ENCODE measurements at places on chromosomes 7 and 10.
A peak's percentile ranks its signal among the peaks of the same experiment; 100 is the strongest.

DNA sequence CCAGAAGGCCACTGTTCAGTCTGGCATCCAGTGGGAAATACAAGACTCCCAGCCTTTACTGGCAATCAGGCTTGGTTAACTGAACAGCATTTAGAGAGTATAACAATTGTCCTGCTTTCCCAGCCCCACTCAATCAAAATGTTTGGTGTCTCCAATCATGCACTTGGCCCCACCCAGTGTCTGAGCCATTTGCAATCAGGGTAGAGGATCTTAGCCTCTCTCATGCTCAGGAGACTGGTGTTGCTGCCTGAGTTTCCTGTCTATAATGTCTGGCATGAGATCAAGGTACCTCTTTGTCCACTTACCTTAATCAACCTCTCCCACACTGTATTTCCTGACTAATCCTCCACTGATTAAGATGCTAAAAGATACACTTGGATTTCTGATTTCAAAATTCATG, 290.2 kb upstream of the GHITM start:
- no peak for DNase-seq

- no peak for DNase-seq
Observed at GRCh38 chr10:89921403-89921802, 220.0 kb downstream of the KIF20B start.

- DNase-seq = peak; percentile 59
Observed at GRCh38 chr10:46282842-46283574, 3.8 kb upstream of the ANTXRL start.

- DNase-seq = no peak
Observed at GRCh38 chr7:138843632-138844580, 45.9 kb upstream of the ATP6V0A4 start.

GRCh38 chr7:17660116-17660515, 280.2 kb downstream of the SNX13 start:
- DNase-seq = no peak

DNA sequence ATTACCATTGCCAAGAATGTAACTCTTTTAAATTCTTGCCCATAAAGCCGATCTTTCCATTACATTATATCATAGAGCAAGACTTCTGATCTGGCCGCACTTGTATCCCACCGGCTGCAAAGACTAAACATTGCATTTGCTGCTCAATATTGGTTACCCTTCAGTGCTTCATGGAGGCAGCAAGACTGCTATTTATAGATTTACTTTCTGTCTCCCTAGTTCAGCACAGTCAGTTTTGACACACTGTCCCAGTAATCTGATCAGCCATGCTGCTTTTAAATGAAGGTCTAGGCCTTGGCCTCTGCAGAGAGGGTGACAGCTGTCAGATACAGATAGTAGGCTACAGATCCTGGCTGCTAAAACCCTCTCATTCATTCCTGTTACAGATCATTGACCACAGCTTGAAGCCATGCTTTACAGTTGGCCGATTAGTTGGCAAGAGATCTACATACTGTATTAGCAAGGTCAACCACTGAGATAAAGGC, 562.6 kb upstream of the GALNT17 start:
- no peak for DNase-seq

DNA sequence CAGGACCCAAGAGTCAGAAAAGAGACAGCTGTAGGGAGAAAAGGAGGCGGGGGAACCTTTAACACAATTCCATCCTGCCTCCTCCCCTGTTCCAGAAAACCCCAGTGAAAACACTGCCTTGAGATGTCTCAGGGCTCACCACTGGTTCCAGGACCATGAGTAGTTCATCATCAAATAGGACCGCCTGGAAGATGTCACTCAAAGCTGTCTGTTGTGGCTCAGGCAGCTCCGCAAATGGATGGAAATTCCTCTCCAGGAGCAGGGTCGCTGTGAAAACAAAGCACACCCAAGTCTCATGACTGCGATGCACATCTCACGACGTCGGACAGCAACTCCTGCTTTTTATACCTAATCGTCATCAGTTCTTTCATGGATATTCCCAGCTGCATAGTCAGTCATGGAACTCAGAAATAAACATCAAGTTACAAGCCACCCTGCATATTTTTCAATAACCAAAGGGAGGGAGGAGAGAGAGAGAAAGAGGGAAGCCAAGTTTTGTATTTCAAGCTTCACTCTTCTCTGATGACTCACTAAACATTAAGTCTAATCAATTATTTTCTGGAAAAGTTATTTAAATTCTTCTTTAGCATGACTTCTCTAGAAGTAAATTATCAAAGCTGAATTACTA, 49.2 kb downstream of the GSDME start:
- no peak for DNase-seq

DNA sequence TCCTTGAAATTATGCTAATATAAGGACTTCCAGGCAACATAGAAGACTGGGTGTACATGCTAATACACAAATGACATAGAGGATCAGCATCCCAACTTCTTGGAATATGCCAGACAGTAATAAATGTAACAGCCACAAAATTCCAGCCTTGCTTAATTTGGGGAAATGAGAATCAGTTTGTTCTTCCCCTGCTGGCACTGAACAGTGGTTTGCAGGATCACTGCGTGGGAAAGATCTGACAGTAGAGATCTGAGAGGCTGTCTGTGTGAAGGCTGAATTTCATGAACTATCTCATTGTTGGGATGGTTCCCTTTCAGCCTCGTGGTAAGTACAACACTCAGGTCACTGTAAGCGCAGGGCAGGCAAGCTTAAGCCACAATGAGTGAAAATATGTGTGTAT, 1078.0 kb downstream of the LRMDA start:
- DNase-seq = no peak

- no peak for DNase-seq
Observed at GRCh38 chr10:76126607-76127527, 695.4 kb downstream of the LRMDA start.

- DNase-seq = no peak
Observed at GRCh38 chr7:132412435-132412834, 163.8 kb downstream of the PLXNA4 start.

DNA sequence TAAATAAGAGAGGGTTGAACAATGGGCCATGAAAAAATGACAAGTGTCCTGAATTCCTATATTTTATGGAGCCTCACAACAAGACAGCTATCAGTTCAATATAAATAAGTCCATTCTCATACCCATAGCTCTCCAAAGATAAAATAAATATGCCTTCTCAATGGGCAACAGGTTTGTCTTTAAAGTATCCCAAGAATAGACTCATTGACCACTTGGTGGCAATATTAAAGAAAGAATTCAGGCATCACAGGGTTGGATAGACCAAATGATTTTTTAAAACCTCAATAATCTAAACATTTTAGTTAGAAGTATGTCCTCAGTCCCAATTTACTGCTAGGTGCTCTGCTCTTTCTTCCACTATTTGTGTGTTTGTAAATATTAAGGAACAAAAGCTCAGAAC, 165.1 kb upstream of the WNT16 start:
- DNase-seq = no peak

GRCh38 chr7:128919241-128919640, 8.7 kb upstream of the KCP start:
- no peak for DNase-seq

- no peak for DNase-seq
Observed at GRCh38 chr7:34131371-34131770, 226.0 kb downstream of the BMPER start.

- DNase-seq = no peak
Observed at GRCh38 chr10:91907914-91908336, 1.4 kb downstream of the FGFBP3 start.

DNA sequence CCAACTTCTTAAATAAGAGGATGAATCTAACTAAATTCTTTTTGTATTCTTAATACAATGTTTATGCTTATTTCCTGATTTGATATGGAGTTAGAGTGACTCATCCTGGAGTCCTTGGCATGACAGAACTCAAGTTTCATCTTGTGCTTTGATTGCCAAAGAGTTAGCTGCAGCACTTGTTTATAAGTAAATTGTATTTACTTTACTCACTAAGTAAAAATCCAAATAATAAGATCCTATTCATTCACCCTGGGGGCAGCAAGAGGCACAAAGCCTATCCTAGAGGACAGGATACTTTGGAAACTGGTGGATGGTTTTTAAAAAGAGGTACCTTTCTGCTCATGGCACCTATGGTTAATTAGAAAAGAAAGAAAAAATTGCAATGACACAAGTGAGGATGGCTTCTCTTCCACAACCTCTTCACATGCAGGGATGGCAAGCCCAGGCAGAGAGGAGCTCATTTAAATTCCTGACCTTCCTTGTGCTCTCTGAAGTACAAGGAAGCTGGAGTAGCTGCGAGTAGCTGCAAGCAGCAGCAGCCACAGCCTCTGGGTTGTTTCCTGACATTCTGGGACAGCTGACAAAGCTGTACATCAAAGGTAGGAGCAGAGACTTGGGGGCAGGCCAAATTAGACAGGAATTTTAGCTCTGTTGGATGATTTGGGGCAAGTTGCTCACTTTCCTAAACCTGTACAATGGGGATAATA, 28.5 kb upstream of the CROT start:
- DNase-seq = no peak

GRCh38 chr7:80890426-80891258, 28.2 kb downstream of the SEMA3C start:
- no peak for DNase-seq

- DNase-seq = no peak
Observed at GRCh38 chr7:69603937-69604494, 5.7 kb downstream of the AUTS2 start.

DNA sequence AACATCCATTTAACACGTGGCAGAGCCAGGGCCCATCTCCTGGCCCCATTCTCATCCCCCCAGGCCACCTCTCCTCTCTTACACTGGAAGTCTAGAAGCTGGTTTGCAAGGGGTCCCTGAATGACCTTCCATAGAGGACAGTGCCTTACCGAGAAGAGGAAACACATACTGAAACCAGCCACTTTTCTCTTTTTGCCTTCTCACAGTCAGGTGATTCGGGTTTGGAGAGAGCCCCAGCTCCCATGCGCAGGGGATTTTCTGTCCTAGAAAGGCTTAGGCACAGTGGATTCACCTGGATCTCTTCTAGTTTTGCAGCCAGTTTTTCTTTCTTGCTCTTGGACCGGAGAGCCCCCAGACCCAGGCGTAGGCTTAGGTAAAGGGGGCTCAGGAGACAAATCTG, 334.1 kb upstream of the C7orf33 start:
- DNase-seq = no peak

- no peak for DNase-seq
Observed at GRCh38 chr10:86506062-86506461, 15.5 kb downstream of the WAPL start.

All from activated T-cell treated with anti-CD3 and anti-CD28 coated beads for 1 hour (primary cell).